ENCODE measurements at places on chromosomes 13 and 19.

DNA sequence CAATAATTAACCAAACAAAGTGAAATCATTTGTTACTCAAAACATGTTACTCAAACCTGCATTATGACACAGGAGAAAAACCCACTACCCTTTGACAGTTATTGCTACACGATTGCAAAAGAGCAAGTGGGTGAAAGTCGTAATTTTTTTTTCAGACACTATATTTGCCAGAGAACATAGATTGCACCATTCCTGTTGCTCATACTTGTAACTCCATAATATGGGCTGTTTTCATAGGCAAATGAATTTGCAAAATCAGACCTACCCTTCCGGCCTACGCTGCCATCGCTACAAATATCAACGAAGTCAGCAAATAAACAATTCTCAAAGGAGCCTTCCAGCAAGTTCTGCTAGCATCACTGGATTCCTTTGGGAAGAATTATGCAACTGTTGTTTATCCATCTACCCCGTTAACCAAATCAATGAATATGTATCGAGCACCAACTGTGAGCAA is 396.5 kb downstream of the IRS2 start:
- DNase-seq: no peak

GRCh38 chr13:94548821-94549231 is 47.1 kb downstream of the TGDS start:
- DNase-seq: no peak

DNA sequence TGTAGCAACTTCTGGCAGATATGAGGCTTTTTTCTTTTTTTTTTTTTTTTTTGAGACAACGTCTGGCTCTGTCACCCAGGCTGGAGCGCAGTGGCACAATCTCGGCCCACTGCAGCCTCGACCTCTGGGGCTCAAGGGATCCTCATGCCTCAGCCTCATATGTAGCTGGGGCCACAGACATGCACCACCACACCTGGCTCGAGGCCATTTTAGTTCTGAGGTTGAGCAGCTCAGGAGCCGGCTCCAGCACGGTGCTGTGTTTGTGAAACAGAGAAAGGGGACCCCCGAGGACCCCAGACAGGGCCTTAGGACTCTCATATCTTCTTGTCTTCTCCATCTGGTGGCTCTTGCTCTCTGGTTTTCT is 3.4 kb upstream of the FLT3LG start:
- DNase-seq: no peak

- DNase-seq: no peak
These were observed 15.6 kb upstream of the PROZ start for GRCh38 chr13:113142876-113143275.

DNA sequence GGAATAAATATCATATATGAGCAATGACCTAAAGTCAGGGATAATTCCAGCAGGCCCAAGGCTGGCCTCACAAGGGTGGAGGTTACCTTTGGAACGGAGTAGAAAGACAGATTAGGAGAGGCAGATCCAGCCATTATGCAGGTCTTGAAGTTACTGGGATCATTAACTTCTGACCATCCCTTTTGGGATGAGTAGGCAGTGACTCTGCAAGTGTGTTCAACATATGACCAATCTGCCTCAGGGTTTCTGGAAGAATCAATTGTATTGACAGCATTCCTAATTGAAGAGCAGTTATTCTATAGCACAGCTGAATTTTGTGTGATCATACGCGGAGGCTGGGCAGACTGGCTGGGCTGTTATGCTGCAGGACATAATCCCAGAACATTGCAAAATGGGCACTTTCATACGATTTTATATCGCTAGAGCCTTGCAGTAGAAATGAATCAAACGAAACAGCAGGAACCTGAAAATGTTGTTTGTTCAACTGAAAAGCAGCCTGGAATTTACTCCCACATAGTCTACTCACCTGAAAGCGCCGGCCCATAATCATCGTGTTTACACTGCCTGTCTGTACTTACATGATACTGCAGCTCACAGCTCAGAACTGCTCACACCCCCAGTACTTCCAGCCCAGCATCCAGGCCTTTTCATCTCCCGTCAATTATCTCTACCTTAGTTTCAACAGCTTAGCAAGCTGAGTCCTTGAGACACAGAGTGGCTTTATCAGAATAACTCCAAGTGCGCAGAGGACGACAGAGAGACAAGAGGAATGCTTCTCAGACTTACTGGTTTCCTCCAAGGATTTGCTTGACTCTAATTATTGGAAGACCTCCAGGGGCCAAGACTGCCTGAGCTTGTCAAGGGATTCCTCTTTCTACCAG is 556.1 kb downstream of the EFNB2 start:
- DNase-seq: peak; percentile 44

- DNase-seq: no peak
These were observed 38.1 kb downstream of the RUBCNL start for GRCh38 chr13:46348961-46349360.

DNA sequence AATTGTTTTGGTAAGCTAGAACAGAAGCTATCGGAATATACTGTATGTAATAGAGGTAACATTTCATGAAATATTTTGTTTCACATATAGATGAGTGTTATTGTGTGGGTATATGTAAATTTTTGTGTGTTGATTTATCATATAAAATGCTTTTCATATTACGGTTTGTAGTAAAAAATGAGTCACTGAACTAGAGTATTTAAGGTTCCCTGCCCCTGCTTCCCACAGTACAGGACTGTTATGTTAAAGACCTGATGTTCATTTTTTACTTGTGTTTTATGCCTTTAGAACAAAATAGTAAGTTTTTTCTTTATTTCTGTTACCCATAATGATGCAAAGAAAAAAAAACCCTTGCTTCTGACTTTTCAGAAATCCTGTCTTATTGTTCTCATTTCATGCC is 243.4 kb downstream of the ENOX1 start:
- DNase-seq: no peak

- no peak for DNase-seq
These were observed 905.7 kb upstream of the SLITRK5 start for GRCh38 chr13:86765462-86765861.

DNA sequence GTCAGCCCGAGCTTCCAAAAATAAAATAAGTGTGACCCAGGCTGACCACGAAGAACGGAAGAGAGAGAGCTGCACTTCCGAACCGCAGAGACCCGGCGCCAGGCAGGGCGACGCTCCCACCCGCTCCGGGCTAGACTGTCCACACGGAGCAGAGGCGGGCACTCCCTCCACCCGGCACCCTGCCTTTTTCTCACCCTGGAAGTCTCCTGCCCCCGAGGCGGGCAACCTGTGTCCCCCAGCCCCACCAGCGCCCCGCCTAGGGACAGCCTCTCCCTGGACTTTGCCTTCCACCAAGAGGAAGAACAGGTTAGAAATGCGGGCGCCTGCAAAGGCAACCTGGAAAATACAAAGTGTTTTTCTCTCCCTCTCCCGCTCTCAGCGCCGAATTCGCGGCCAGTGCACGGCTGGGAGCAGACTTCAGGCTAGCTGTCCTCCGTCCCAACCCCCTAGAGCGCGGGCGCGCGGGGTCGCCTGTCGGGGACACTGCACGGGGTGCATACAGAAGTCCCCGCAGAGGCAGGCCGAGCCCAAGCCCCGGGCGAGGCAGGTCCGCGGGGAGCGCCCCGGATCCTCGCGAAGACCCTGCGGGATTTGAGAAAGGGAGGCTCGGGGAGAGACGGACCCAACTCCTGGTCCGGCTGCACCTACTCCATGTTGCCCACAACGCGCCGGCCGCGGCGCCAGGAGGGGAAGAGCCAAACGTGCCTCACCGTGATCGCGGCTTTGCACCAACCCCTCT is 845 bp downstream of the SPRY2 start:
- DNase-seq: no peak

DNA sequence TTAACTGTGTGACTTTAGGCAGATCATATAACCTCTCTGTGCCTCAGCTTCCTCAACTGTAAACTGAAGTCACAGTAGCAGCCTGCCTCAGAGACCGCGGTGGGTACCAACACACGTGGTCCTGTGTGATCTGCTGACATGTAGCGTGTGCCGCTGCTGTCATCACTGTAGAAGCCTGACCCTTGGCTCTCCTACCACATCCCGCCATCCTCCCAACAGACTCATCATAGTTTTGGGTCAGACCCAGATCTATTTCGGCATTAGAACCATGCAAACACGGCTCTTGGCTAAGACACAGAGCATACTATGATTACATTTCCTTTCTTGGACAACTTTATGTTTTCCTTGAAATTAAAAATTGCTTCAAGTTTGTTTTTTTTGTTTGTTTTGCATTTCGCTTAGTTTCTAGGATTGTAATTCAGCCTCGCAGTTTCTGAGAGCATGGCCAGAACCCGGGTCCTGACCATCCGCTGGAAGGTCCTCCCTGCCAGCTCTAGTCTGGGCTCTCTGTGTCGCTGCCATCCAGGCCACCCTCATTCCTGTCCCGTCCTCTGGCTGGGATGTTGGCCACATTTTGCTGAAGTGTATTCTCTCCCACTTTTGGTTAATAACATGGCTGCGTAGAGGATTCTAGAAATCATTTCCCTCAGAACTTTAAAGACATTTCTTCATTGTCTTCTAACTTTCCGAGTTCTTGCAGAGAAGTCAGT is 53.0 kb downstream of the GGACT start:
- DNase-seq: no peak

DNA sequence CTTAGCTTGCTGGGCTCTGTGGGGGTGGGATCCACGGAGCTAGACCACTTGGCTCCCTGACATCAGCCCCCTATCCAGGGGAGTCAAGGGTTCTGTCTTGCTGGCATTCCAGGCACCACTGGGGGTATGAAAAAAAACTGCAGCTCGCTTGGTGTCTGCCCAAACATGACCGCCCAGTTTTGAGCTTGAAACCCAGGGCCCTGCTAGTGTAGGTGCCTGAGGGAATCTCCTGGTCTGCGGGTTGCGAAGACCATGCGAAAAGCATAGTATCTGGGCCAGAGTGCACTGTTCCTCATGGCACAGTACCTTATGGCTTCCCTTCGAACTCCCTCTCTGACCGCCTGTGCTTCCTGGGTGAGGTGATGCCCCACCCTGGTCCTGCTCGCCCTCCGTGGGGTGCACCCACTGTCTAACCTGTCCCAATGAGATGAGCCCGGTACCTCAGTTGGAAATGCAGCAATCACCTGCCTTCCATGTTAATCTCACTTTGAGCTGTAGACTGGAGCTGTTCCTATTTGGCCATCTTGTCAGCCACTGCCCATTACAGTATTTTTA is 120.8 kb upstream of the TNFSF11 start:
- no peak for DNase-seq

DNA sequence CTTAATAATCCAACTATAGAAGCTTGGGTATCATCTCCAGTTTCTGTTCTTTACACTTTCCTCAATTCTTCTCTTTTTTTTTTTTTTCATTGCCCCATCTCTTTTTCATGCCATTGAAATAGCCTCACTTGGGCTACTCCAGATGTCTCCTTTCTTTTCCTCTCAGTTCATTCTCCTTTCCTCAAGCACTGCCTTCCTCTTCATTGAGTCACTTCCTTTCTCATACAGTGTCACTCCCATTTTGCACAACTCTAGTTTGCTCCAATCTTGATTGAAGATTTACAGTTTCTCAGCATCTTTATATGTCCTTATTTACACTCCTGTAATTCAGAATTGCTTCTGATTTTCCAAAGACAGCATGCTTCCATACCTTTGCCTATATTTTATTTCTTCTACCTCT is 61.3 kb downstream of the IPO5 start:
- DNase-seq: no peak

Measured in NCI-H1930 (cell line).